Peyer's patch (tissue), 4 donors: ENCODE measurements at places on chromosomes 13 and 19.

DNA sequence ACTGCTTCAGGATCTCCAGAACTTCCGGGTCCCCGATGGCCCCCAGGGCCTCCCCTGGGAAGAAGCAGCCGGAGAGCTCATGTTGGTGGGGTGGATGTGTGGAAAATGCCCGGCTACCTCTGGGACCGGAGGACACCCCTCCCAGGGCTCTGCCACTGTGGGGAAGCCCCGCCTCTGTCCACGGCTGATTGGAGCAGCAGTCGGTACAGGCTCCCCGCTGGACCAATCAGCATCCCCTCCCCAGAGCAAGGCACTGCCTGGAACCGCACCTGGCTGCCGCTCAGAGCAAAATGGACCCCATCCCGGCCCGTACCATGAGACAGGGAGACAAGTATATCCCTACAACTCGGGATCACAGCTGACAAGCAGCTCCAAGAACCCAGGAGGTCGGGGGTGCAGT lies 6.4 kb downstream of the DOHH start:
- DNase-seq, result no peak

- DNase-seq, result no peak
These were observed 1564.9 kb downstream of the OLFM4 start for GRCh38 chr13:54593504-54593903.

DNA sequence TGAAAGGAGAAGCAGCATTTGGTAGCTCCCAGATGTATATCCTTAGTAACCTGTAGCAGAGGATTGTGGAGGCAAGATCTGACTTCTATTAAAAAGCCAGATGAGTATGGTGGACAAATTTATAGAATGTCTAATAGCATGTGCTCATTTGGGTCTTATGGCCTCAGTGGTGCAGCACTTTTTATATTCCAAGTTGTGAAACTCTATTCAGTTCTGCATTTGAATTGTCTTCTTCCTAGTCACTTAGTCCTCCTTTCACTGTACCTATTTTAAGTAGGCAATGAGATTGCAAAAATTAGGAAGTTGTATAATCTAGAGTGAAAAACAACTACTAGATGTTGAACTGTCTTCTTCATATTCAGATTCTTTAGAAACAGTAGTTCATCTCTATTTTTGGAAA lies 412.5 kb upstream of the PCDH9 start:
- DNase-seq, result no peak

GRCh38 chr19:15449620-15450527 lies at the start of gene WIZ:
TSS of gene WIZ (minus strand) at chr19:15449956. CDS start at chr19:15448307, 1,649 bp downstream.
- DNase-seq, result peak; percentile 82

GRCh38 chr19:11265785-11266236 lies 3.5 kb upstream of the DOCK6 start:
- no peak for DNase-seq

- no peak for DNase-seq
These were observed 1.5 kb upstream of the SPART start for GRCh38 chr13:36347531-36348210.

- DNase-seq, result no peak
These were observed 96.4 kb downstream of the MBNL2 start for GRCh38 chr13:97318532-97318931.

DNA sequence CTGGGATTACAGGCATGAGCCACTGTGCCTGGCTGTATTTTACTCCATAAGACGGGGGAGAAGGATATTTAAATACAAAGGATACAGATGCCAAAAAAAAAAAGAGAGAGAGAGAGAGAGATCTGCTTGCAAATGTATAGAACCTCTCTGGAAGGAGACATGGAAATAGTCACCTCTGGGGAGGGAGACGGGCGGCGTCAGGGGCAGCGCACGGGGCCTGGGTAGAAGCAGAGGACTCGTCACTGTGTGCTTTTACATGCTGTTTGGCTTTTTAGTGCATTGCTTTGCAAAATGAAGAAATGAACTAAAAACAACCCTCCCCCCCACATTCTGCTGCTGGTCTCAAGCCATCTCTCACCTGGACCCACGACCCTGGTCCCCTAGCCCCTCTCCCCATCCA lies 4.8 kb upstream of the ZNF653 start:
- DNase-seq, result no peak
